ENCODE measurements at places on chromosomes 16 and 17.

DNA sequence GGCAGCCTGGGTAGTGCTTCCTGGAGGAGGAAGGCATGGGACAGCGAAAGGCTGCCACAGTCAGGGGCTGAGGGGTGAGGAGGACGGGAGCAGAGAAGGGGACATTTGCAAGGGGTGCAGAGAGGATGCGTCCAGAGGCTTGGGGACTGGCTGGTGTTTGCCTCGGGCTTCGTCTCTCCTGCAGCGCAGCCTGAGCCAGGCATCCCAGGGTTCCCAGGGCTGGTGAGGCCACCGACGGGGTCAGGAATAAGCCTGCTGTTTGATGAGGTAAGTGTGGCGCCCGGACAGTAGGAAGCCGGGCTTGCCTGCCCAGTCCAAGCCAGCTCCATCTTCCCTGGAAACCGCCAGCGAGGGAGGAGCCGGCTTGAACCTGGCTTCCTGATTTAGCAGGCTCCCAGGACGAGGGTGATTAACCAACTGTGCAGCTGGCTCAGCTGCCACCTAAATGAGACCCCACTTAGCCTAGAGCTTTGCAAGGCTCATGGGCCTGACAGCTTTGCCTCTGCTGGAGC is 47.8 kb downstream of the PITPNM3 start:
- no peak for DNase-seq

- no peak for DNase-seq
Measured at GRCh38 chr17:74441537-74441936, 9.6 kb downstream of the GPRC5C start.

DNA sequence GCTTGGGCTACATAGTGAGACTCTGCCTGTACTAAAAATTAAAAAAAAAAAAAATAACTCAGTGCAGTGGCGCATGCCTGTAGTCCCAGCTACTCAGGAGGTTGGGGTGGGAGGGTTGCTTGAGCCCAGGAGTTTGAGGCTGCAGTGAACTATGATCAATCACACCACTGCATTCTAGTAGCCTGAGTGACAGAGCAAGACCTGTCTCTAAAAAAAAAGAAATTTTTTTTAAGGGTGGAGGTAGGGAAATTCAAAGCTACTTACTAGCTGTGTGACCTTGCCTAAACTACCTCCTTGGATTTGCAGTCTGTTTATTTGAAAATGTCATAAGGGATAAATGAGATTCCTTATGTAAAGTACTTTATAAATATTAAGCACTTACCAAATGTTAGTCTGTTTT is 3.4 kb upstream of the SMPD3 start:
- no peak for DNase-seq

DNA sequence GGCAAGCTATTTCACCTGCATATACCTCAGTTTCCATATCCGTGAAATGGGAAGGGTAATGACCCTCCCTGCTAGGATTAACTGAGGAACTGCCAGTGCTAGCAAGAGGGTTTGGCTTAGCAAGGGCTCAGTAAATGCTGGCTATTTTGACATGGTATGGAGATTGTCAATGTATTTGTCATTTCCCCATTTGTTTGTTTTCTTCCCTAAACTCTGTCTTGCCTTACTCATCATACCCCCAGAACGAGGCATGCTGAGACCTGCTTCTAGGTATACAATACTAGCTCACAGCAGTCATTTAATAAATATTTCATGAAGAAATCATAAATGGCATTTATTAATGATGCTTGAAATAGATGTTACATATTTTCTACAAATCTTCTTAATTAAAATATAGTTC is 124.0 kb downstream of the DYNLRB2 start:
- DNase-seq = no peak

DNA sequence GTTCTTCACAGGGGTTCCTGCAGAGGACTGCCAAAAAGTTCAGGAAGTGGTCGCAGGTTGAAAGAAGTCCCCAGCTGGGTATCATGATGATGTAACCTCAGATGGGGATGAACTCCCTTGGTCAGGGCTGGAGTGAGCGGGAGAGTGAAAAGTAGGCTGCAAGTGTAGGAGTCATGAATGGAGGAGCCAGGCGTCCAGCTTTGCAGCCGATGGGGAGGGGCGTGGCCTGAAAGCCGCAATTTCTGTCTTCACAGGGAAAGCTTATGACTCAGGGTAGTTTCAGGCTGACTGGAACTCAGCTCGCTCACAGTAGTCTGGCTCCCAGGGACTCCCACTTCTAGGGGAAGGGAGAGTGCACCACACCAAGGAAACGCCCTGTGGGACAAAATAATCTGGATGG is 70.0 kb upstream of the HS3ST3A1 start:
- no peak for DNase-seq

- no peak for DNase-seq
Measured at GRCh38 chr16:21277927-21278706, at the start of gene CRYM. CRYM (minus strand) TSS chr16:21278290; CDS start chr16:21278251, 39 bp downstream.

DNA sequence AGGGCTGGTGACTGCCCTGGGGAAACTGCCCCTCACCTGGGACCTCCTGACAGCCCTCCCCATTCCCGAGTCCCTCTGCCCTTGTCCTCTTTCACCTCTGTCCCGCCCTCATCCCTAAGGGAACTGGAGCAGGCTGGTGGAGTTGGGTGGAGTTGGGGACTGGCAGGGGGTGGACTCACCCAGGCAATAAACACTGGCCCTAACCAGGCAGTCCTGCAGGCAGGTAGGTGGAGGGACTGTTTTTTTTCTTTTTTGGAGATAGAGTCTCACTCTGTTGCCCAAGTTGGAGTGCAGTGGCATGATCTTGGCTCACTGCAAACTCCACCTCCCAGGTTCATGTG is 11.7 kb downstream of the GCGR start:
- DNase-seq = no peak

DNA sequence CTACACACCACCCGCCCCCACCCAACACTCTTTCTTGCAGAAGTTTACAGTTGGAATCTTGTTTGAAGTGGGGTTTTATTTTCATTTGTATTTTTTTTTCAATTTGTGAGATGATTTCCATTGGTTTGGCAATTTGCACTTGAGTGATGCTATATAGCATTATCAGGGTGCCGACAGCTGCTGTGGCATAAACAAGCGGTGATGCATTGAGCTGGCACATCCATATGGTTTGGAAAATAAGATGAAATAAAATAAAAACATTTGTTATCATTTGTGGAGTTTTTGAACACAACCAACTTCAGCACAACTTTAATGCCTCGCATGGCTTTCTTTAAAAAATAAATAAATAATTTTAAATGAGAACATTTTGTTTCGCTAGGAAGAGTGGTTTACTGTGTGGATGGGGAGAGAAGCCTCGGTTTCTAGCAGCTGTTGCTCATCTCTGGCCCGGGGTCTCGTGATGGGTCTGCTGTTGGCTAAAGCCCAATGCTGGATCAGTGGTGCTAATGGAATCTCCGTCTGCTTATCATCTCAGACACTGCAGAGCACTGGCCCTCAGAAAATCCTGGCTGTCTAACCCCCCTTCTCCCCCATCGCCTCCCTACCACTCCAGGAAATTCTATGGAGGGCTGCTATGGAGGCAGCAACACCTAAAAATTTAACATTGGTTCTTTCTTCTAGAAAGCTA is 192.3 kb upstream of the MAF start:
- no peak for DNase-seq

- peak; percentile 24 for DNase-seq
Measured at GRCh38 chr16:75256696-75257343, 5.4 kb upstream of the BCAR1 start.

- DNase-seq = no peak
Measured at GRCh38 chr17:77842528-77843147, 115.9 kb upstream of the TNRC6C start.

Measured in gastrocnemius medialis (tissue), 4 donors.